ENCODE measurements at places on chromosomes 5 and 9.
A peak's percentile ranks its signal among the peaks of the same experiment; 100 is the strongest.

DNA sequence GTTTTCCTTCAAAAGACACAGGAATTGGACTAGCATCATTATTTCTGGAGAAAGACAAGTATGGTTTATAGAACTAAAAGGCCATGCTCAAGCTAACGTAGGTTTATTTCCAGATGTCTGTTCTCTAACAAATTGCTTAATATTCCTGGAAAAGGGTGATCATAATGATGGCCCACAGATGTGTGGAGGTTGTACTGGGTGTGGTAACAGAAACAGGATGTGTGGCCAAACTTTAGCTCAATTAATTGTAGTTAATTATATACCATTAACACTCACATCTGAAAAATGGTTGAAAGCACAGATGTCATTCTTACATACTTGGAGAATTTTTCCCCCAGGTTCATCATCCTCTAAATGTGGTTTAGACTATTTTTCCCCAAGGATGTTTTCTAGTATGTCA lies 292.7 kb upstream of the RASA1 start:
- no peak for DNase-seq

GRCh38 chr9:137691646-137692351 lies 73.0 kb downstream of the EHMT1 start:
- DNase-seq: peak; percentile 52

DNA sequence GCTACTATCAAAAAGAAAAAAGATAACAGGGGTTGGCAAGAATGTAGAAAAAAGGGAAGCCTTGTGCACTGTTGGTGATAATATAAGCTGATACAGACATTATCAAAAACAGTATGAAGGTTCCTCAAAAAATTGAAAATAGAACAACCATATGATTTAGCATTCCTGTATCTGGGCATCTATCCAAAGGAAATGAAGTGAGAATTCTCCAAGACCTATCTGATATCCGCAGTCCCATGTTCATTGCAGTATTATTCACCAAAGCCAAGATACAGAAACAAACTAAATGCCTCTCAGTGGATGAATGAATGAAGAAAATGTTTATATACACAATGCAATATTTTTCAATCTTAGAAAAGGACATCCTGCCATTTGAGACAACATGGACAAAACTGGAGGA lies 1943.3 kb downstream of the MAT2B start:
- no peak for DNase-seq

DNA sequence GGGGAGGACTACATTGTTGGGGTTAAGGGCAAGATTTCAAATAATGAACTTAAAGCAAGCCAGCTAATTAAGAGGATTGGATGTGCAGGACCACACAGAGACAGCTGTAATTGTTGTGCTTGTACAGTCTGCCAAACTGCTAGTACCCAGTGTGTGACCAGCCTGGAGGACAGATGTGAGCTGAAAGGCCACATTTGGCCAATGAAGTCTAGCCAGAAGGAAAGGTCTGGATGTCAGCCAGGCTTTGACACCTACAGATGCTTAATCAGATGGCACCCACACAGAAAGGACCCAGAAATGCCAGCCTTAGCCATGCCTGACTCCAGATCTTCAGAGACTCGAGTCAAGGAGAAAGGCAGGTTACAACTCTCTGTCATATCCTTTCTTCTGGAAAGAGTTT lies 491.1 kb downstream of the KIF4B start:
- no peak for DNase-seq

- no peak for DNase-seq
These were observed 11.8 kb downstream of the BRD3 start for GRCh38 chr9:134055981-134056461.

- DNase-seq: no peak
These were observed 69.0 kb upstream of the SMC2 start for GRCh38 chr9:104025104-104025503.

DNA sequence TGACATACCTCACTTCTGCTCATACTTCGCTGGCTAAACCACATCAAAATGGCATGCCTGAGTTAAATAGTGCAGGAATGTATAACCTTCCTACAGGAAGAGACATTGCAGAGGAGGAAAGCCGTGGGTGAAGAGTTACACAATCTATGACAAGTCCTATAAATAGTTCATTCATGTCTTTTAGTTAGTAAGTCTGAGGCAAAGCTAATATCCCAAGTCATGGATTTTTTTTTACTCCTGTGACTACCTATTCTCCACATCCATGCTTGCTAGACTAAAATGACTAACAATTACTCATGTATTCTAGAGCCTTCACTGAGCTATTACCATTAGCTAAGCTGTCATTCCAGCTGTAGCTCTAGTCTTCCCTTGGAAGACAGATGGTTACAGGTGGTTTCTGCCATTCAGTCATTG lies 391.3 kb downstream of the NR2F1-AS1 start:
- DNase-seq: no peak

GRCh38 chr9:75117564-75117963 lies 29.2 kb downstream of the OSTF1 start:
- no peak for DNase-seq

GRCh38 chr5:171295801-171296200 lies 13.2 kb upstream of the TLX3 start:
- DNase-seq: no peak

DNA sequence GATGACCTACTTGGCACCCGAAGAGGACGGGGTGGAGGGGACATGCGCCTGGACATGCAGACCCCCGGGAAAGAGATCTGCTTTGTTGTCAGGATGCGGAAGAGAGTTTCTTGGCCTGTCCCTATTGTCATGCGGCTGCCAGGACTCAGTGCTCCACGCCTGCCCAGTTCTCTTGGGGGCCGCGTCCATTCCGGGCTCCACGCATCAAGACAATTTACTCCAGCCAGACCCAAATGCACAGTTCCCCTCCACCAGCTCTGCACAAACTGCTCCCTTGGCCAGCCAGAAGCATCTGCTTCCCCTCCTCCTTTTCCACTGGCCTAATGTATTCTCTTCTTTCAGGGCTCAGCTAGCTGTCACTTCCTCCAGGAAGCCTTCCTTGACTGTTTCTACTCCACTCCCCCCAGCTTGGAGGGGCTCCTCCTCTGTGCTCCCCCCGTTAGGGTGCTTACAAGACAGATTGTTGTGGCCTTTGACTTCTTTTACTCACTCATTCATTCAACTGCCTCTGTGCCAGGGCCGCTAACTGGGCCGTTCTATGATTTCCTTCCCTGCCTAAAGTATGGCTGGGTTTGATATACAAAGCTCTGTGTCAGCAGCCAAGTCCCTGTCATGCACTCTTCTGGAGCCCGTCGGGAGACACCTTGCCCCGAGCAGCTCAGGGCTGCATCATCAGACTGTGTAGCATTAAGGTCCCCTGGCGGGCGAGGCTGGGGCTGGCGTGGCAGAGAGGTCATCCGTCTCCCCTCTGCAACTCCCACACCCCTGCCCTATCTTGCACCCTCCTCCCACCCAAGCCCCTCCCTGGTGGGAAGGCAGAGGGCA lies 6.6 kb downstream of the FIBCD1 start:
- no peak for DNase-seq

DNA sequence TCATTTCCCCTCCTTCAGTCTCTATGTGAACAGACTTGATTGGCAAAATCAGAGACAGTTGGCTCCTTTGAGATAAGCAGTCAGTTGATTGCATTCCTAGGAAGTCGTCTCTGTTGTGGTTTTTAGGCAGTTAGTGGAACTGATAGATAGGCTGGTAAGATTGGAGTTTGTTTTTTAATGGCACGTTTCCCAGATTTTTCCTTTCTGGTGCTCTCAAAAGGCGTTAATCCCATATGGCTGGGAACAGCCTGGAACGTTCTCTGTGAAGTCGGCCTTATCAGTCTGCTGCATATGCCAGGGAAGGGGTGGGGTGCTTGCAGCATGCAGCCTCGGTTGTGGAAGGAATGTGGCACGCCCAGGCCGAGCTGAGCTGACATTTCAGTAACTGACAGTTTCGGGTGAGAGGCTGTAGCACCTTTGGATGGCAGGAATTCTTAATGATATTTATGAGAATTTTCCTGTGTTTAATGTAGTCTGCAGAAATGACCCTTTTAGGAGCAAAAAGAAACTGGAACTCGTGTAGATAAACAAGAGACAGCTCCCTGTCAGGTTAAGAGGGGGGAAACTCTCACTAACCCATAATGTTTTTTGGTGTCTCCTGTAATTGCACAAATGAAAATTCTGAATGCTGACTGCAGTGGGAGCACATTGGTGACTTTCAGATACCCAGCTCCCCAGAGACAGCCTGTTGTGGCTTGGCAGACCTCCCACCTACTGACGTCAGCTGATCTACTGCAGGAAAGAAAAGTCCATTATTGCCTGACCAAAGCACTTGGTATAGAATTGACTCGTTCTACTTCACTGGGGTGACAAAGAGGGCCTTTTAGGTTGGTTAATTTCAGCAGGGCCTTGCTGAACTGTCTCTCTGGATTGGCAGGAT lies 6.3 kb downstream of the SPTAN1 start:
- DNase-seq: no peak

GRCh38 chr5:54885636-54886035 lies 99.8 kb downstream of the ESM1 start:
- DNase-seq: no peak

GRCh38 chr5:35869685-35870277 lies 13.1 kb downstream of the IL7R start:
- DNase-seq: no peak

GRCh38 chr5:14807471-14807870 lies 64.1 kb downstream of the ANKH start:
- DNase-seq: no peak

DNA sequence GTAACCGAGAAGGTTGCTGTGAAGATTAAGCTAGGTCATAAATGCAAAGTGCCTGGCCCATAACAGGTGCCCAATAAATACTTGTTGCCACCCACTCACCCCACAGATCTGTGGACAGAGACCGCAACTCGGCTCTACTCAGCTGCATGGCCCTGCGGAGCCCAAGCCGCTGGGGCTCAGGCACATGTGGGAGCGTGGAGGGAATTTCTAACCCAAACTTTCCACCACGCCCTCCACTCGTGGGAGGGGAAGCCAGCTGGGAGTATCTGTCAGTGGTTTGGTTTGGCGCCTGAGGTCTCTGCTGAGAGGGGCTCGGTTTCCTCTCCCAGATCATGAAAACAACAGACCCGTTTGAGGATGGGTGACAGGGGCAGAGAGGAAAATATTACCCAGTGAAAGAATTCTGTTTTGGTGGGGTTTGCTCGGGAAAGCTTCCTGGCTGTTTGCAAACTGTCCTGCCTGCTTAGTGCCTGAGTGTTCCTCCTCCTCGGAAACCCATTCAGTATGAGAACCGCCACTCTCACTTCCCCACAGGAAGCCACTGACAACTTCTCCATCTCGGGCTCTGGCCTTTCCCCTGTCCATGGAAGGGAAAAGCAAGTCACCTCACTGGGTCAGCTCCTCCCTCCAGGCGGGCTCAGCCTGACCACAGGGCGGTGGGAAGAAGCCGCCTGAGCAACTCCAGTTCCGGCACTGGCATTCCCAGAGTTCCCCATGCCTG lies 60.1 kb downstream of the RGS3 start:
- peak; percentile 88 for DNase-seq

- no peak for DNase-seq
These were observed 94.1 kb upstream of the TRIM32 start for GRCh38 chr9:116592970-116593369.

- no peak for DNase-seq
These were observed 292.5 kb downstream of the PDE4D start for GRCh38 chr5:59600998-59601397.

- no peak for DNase-seq
These were observed 33.0 kb upstream of the ANGPTL2 start for GRCh38 chr9:127155314-127155960.

- DNase-seq: no peak
These were observed 98.7 kb downstream of the MED10 start for GRCh38 chr5:6279607-6280006.

- DNase-seq: no peak
These were observed 36.3 kb downstream of the ZNF483 start for GRCh38 chr9:111561165-111561719.

DNA sequence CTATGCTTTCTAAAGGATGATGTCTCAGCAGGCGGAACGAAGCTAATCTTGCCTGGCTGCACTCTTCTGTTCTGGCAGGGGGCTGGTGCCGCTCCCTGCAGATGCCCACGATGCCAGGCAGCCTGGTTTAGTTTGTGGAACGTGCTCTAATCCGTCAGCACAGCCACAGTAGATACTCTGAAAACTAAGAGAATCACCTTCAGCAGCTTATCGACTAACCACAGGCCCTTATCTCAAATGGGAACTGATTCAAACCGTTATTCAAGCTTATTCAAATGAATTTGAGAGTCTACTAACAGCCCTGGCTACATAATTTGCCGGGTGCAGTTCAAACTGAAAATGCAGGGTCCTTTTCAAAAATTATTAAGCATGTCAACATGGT lies 246.6 kb upstream of the ANKRD55 start:
- no peak for DNase-seq

- no peak for DNase-seq
These were observed 178.0 kb upstream of the DMRT1 start for GRCh38 chr9:663541-663940.

DNA sequence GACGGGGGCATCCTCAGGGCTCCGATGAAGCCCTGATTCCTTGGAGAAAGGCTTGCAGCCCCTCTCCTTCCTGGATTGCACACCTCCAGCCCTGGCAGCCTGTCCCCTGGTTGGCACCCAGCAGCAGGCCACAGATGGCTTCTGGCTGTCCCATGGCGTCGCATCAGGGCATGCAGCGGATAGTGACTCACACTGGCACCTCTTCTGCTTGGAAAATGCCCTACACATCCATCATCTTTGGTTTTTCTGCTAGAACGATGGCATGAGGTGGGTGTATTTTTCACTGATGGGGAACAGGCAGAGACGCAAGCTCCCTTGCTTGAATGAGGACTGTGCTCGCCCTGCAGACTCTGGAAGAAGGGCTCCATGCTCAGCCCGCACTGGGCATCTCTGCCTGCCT lies 23.2 kb upstream of the IER5L start:
- DNase-seq: no peak

- no peak for DNase-seq
These were observed 751.7 kb downstream of the TLE1 start for GRCh38 chr9:80937645-80938044.

GRCh38 chr5:81971111-81971711 lies 612 bp upstream of the ATG10 start:
- DNase-seq: peak; percentile 34

Data from CD14-positive monocyte (primary cell).